ENCODE measurements at places on chromosomes 3 and 15.

GRCh38 chr15:74178326-74179100 lies 5.0 kb downstream of the ISLR start:
- DNase-seq, result no peak

- peak; percentile 3 for DNase-seq
Measured at GRCh38 chr3:52934630-52935530, 37.5 kb upstream of the STIMATE start.

DNA sequence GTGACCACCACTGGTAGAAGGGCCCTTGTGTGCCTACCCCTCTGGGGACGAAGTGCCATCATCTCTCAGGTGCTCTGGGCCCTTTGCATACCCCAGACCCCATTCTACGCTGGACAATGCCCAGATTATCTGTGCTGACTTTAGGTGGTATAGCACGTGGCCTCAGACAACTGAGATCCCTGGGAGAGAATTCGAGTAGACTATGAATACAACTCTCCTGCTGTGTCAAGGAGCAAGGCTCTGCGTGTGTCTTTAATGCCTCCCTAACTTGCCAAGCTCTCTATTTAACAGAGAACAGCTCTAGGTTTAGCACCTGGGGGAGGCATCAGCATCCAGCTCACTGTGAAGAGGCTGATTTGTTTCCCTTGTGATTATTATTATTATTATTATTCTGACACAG lies 29.1 kb downstream of the FAM3D start:
- DNase-seq, result no peak

DNA sequence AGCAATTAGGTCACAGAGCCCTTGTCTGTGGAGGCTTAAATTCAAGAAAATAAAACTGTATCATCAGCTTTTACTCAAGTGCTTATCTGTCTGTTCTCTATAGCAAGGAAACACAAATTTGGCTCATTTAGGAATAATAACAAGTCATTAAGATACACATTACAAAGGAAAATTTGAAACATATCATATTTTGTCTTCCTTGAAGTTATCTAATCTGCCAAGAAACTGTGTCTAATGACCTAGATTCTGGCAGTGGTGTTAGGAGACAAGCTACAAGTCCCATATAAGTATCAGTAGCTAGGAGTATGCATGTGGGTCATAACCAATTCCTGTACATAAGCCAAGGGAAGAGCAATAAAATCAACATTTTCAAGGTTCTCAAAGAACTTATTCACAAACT lies 108.2 kb upstream of the SETMAR start:
- no peak for DNase-seq

- no peak for DNase-seq
Measured at GRCh38 chr3:42651248-42652091, 2.0 kb upstream of the ZBTB47 start.

- DNase-seq, result no peak
Measured at GRCh38 chr3:45509768-45510129, 84.8 kb upstream of the LIMD1 start.

GRCh38 chr15:90191794-90192509 lies 9.2 kb upstream of the SEMA4B start:
- DNase-seq, result peak; percentile 94

GRCh38 chr15:82710208-82710555 lies 507 bp upstream of the AP3B2 start:
- no peak for DNase-seq

DNA sequence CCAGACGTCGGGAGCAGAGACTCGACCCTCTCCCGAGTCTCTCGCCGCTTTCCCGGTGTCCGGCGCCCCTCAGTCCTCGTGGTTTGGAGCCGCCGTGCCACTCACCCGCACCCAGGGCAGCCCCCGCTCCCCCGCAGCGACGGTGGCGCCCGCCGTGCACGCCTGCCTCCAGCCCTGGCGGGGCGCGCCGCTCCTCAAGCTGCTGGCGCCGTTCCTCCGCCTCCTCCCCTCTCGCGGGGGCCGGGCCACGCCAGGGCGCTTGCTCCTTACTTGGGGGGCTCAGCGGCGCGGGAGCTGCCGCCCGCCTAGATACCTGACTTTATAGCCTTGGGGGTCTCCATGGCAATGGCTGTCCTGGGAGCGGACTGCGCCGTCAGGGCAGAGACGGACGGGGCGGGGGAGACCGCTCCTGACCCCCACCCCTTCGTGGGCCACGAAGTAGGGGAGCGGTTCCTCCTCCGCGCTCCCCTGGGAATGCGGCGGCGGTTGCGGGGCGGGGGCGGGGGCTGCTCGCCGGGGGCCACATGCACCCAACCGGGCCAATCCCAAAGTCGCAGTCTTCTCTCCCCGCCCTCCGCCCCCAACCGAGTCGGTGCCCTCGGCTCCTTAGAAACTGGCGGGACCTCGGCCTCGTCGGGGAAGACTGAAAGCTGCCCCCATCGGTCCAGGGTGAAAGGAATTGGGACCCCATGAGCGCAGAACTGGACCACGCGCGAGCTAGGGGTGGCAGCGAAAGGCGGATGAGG lies at the start of gene ANKRD63:
Gene ANKRD63, minus strand, starts transcription at position 196 of the 746 bp plus-strand sequence. CDS start 478 bp downstream, outside the sequence.
- peak; percentile 40 for DNase-seq

- peak; percentile 66 for DNase-seq
Measured at GRCh38 chr3:160921020-160921635, 165.1 kb downstream of the PPM1L start.

DNA sequence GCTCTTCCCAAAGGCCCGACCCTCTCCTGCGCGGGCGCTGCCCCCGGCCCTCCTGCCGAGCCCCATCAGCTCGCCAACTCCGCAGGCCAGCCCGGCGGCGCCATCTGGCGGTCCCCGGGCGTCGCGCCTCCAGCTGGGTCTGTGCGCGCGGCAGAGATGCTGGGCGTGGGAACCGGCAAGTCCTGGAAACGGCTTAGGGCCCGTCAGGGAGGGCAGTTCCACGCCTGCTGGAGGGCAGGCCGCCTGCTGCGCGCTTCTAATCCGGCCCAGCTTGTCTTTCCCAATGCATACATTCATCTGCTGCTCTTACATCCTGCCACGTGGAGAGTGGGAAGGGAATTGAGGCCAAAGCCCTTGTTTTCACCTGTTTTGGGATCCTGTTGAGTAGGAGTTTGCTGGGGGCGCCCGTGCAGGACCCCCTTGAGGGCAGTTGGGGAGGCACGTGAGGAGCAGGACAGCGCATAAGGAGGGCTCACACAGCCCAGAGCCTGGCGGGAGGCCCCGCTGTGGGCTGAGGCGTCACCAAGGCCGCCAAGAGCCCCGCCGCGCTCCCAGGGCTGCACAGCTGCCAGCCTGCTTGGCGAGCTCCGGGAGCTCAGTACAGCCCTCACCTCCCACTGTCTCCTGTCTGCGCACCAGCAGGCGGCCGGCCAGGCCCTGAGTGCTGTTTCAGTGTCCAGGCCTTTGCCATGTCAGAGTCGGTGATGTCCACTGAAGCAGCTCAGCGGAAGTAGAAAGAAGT lies 165.6 kb downstream of the NSMCE3 start:
- no peak for DNase-seq

DNA sequence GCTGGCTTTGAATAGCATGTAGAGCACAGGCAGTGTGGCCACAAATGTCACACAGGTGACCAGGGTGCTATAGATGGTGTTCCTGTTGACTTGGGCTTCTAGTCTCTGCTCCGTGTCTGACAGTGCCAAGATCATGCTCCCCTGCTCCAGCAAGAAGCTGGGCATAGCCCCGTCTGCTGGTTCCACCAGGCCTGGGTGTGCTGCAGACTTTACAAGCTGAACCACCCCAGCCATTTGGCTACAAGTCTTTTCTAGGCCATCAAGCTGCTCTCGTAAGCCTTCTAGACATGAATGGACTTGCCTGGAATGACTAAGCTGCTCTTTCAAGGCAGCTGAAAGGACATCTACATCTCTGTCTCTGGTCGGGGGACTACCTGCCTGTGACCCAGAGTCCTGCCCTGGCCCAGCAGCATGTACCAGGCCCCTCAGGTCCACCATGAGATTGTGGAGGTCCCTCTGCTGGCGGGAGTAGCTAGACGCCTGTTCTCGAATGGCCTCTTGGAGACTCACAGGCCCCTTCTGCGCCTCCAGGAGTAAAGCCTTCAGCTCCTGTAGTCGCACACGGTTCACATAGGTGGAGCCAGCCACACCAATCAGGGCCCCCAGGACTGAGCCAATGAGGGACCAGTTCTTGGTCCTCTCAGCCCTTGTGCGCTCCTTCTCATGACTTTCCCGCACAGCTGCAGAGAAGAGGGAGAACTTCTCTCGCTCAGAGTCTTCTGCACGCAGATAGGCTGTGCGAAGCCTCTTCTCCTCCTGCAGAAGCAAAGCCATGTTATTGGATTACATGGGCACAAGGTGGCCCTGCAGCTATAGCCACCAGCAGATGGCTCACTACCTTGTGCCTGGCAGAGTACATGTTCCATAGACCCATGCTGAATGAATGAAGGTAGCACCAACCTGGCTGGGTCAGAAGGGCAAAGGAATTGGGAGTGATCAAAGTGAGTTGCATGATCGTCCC lies 2.8 kb upstream of the PLXNB1 start:
- DNase-seq, result no peak

- DNase-seq, result no peak
Measured at GRCh38 chr3:9690451-9691450, 12.9 kb upstream of the CPNE9 start.

- no peak for DNase-seq
Measured at GRCh38 chr15:96586901-96587300, 256.4 kb downstream of the NR2F2 start.

DNA sequence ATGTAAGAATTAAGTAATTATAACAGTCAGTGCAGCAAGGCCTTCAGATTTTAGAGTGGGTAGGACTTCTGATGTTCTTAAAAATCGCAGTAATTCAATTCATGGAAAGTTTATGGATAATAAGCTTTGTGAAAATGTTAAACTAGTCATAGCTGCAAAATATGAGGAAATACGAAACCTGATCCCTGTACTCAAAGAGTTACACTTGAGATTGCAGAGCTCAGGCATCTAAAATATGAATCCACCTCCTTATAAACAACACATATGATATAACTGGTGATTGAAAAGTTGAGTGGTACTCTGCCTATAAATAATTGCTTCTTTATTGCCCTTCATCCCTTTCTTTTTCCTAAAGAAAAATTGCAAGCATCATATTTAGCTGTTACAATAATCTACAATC lies 473.3 kb downstream of the OTOL1 start:
- no peak for DNase-seq

- no peak for DNase-seq
Measured at GRCh38 chr15:100308608-100309007, 33.2 kb downstream of the ADAMTS17 start.

GRCh38 chr3:7001370-7001769 lies 140.5 kb downstream of the GRM7 start:
- no peak for DNase-seq

DNA sequence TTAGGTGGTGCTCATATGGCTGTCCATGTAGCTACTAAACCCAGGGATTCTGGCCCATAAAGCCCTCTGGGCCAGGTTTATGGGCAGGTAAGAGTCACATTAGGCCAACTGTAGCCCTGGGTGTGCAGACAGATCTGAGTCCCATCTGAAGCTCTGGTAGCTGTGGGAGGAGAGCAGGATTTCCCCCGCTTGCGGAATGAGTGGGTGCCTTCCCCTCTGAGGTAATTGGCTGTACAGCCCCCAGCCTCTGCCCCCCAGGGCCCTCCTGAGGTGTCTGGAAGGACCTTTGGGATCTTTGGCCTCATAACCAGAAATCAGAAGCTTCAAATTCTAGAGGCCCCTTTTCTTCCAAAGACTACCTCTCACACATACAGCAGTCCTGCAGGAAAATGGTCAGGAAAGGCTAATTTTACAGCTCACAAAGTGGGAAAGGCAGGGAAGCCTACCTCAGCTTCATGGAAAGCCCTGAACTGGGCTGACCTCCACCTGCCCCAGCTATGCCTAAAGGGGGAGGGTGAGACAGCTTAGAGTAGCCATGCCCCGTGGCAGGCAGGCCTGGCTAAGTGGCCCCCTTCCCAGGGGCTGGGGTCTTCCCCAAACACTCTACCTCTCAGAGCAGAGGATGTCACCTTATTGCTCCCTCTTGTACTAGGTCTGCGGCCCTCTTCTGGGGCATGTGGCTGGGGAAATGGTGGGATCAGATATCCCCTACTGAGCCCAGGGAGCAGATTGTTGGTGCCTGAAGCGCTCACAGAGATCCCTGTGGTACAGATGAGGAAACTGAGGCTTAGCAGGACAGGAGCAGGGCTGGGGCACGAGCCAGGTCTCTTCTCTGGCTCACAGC lies 16.8 kb downstream of the HEMK1 start:
- DNase-seq, result no peak

GRCh38 chr3:13494463-13495350 lies 14.6 kb downstream of the HDAC11 start:
- no peak for DNase-seq

- DNase-seq, result no peak
Measured at GRCh38 chr3:67176396-67176795, 178.3 kb downstream of the KBTBD8 start.

GRCh38 chr3:60294181-60294580 lies 957.1 kb downstream of the FHIT start:
- no peak for DNase-seq

GRCh38 chr15:43238671-43239131 lies 17.9 kb upstream of the EPB42 start:
- no peak for DNase-seq

DNA sequence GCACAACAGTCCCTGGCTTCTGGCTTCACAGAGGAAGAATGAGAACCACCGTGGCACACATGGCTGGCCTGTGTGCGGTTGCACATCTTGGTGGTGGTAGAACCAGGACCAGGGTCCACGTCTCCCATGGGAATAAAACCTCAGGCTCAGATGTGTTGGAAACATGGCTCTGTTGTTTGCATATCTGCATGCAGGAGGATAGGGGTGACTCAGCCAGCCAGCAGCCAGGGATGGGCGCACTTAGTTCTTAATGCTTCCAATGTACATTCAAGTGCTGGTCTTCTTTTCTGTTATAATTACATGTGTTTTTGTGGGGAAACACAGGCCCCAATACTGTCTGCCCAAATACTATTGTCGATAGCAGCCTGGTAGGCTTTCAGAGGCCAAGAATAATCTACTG lies 35.8 kb upstream of the BCL2L10 start:
- DNase-seq, result no peak

DNA sequence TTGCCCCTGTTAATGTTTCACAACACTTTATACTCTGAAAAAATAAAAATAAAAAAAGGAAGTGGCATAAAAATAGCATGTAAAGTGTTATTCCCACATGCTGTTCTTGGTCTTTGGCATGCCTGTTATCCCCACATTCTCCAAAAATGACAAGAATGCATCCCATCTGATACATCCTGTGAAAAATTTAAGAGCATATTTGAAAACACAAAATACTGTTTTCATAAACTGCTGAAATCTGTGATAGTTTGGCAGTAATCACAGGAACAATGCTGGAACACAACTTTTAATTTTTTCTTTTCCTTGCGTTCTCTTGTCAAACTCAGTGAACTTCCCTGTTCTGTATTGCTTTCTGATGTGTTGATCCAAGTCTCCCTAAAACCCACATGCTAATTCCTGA lies 288.8 kb downstream of the ROBO2 start:
- no peak for DNase-seq
